ENCODE measurements at places on chromosomes 16 and 17.
A peak's percentile ranks its signal among the peaks of the same experiment; 100 is the strongest.

DNA sequence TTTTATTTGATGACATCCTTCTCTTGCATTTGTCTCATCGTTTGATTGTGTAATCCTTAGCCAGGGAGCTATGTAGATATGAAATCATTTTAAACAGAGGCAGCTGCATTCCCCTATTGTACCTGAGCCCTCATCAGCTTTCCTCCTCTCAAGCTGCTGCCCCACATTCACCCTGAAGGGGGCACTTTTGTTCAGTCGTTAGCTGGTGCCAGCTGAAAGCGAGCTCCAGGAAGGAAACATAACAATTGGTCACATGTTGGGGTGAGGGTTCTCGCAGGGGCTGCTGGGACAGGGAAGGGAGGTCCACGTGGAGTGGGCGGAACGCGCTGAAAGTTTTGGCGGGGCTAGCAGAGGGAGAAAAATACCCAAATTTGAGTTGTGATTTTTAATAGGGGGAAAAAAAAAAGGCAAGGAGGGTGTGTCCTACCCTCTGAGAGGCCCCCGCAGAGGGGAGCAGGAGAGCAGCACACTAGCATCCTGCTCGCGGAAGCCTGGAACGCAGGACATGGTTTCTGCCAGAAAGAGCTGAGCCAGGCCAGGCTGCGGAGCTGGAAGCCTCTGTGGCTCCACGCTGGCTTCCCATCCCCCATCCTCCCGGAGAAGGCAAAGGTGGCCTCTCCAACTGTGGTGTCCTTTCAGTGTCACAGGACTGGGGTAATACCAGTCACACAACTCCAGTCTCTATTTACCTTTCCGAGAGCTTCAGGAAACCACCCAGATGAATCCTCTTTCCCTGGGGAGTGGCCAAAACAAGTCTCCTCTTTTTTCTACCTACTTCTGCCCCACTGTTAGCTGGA is 8.5 kb upstream of the MSL1 start:
- DNase-seq = peak; percentile 97

- peak; percentile 55 for DNase-seq
Observed at GRCh38 chr16:10877472-10877946, 507 bp downstream of the CIITA start.

DNA sequence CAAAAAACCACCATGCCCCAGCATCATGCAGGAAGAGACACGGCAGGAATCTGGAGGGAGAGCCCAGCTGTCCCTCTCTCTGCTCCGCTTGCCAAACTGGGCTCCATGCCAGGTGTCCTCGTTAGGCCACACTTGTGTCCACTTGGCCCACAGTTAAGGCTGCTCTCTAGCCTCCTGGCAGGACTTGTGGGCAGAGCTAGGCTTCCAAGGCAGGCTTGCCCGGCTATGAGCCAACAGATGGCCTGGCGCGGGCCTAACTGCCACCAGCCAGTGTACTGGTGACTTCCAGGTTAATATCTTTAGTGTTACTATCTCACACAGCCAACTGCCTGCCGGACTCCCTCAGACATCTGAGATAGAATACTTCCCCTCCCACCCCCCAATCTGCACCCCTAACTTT is 10.6 kb downstream of the ATP6V0D1 start:
- DNase-seq = peak; percentile 10

- no peak for DNase-seq
Observed at GRCh38 chr16:87562201-87562600, 40.1 kb upstream of the JPH3 start.

DNA sequence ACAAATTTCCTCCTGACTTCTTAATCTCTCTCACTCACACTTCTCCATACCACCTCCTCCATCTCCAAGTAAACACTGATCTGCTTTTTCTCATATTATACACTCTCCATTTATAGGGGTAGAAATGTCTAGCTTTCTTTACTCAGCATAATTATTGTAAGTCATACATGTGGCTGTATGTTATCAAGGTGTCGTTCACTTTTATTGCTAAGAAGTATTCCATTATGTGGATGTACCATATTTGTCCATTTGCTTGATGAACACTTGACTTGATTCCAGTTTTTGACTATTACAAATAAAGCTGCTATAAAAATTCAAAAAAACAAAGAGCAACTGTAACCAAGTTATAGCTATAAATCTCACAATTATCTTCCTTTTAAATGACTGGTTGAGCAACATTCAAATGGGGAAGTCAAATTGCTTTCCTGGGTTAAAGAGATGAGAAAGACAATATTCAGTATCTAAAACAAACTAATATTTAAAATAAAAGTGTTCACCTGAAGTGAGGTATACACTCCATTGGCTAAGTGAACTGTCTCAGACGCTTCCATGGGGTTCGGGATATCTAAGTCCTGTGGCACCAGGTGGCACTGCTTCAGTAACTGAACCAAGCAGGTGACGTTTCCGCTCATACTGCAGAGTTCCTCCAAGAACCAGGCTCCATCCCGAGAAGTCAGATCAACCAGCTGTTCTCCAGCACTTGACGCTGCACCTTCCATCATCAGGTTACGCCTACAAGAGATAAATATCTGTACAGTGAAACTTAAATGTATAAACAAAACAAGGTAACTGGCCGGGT is 32.6 kb upstream of the ARL6IP1 start:
- DNase-seq = peak; percentile 18

All from common myeloid progenitor, CD34-positive (primary cell).